ENCODE measurements at places on chromosomes 1 and 21.

- no peak for DNase-seq
These were observed 44.4 kb downstream of the RWDD3 start for GRCh38 chr1:95278173-95279006.

- DNase-seq = no peak
These were observed 171.0 kb downstream of the LRRC40 start for GRCh38 chr1:70034403-70034802.

DNA sequence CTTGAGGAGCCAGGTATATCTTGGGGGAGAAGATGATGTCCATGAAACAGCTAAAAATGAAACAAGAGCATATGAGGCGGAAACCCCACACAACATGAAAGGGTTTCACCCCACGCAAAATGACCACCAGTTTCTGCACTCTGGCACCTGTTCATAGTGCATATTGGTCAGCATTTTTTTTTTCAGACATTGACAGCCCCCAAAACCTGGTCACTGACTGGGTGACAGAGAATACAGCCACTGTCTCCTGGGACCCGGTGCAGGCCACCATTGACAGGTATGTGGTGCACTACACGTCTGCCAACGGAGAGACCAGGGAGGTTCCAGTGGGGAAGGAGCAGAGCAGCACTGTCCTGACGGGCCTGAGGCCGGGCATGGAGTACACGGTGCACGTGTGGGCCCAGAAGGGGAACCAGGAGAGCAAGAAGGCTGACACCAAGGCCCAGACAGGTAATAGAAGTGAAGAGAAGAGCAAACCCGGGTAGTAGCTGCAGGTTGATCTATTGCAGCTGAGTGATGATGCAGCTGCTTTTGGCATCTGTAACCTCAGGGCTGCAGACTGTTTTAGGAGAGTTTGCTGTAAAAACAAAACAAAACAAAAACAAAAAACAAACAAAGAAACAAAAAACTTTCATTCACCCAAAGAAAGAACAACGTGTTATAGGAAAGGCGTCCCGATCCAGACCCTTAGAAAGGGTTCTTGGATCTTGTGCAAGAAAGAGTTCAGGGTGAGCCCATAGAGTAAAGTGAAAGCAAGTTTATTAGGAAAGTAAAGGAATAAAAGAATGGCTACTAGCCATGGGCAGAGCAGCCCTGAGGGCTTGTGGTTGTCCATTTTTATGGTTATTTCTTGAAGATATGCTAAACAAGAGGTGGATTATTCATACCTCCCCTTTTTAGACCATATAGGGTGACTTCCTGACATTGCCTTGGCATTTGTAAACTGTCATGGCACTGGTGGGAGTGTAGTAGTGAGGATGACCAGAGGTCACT lies 51.0 kb downstream of the TNN start:
- no peak for DNase-seq

DNA sequence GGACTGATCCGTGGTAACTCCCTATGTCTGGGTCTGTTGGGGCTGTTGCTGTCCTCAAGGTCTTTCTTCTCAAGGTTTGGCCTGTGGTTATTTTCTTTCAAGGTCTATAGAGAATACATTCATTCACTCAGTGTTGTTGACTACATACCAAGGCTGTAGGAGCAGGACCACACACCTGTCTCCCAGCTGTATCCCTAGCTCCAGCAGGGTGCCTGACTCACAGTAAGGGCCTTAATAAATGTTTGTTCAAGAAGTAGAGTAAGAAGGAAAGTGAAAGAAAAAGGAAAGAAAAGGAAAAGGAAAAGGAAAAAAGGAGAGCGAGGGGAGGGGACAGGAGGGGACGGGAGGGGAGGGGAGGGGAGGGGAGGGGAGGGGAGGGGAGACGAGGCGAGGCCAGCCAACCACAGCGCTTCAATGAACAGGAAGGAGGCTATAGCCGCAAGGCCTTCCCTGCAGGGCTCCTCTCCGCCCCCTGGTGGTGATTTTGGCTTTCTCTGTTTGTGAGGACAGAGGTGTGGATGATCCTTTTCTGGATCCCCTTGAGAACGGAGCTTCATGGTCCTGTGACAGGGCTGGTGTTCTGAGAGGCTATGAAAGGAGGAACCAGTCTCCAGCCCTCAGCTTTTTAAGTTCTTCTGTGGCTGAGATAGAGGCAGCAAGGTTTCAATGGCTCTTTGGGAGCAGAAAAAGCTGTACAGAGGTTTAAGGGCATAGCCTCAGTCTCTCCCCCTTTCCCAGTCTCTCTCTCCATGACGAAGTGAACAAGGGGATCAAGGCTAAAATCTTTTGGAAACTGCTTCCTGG lies 30.6 kb upstream of the LCE5A start:
- DNase-seq = no peak

DNA sequence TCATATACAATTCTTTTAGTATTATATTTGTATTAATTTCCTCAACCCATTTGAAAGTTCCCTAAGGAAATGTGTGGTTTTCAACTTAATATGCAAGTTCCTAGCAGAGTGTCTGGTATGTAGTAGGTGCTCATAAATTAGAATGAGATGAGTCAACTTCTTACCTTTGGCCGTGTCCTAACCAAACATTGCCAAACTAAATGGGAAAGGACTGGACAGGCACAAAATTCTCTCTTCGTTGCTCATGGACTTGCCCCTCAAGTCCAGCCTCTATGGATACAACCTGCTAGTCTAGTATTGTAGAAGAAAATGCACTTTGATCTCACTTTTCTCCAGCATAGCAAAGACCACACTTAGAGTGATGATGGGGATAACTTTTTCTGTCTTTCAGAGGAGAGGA lies 11.6 kb upstream of the MRPS14 start:
- no peak for DNase-seq

DNA sequence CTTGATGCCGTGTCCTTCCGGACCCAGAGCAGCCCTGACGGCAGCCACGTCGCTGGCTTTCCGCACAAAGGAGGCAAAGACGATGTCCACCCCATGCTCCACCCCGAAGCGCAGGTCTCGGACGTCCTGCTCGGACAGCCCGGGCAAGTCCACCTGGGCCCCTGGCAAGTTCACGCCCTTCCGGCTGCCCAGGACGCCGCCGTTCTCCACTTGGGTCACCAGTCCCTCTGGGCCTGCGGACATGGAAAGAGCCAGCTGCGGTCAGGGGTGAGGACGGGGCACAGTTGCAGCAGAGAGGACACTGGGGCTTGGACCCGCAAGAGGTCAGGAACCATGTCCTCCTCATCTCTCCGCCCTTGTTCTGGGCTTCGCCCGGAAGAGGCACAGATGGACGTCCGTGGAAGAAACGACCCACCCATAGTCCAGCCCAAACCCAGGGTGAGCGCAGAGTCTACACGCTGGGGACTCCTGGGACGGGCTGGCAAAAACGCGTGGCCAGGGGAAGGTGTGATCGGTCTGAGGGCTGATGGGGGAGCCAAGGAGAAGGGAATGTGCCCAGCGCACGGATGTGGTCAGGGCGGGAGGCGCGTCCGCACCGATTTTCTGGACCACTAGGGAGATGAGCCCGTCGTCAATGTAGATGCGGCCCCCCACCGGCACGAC lies 6.6 kb downstream of the PKLR start:
- no peak for DNase-seq

- no peak for DNase-seq
These were observed 74.6 kb downstream of the DNTTIP2 start for GRCh38 chr1:93804412-93804811.

DNA sequence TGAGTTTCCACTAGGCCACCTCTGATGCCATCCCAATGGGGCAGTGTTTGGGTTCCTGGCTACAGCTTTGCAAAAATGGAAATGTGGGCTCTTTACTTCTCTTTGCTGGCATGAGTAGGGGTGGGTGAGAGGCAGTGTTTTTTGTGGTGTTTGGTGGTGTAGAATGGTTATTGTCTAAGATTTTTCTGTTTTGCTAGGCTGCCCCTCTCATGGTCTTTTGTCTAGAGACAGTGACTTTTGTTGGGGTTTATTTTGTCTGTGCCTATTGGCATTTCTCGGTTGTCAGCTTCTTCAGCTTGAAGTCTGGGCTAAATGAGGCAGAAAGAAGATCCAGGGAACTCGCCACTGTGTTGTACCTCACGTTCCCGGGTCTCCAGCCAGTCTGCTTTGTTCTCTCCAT lies 112.1 kb downstream of the CENPF start:
- DNase-seq = no peak

DNA sequence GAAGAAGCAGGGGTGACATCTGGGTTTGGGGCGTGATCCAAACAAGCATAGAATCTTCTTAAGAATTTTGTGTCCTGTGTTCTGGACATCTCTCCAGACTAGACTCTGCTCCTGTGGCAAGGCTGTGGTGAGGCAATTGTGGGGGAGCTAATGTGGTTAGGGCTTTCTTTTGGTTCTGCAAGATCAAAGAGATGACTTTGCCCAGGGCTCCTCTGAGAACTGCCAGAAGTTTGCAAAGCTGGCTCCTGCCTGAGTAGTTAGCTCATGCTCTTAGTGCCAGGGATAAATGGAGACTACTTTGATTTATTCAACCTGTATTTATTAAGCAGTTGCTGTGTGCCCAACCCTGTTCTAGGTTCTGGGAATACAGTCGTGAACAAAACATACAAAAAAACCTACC lies 34.0 kb upstream of the CRNN start:
- DNase-seq = no peak

- no peak for DNase-seq
These were observed 154.5 kb upstream of the ADGRL4 start for GRCh38 chr1:79161077-79161476.

Data from coronary artery (tissue), 2 donors.